Upper lobe of left lung (tissue), 6 donors: ENCODE measurements at places on chromosomes 1 and 21. TPM values are rescaled to one million over a fixed set of nuclear protein-coding genes. Genes with fewer than 3 reads are reported as not detected.

DNA sequence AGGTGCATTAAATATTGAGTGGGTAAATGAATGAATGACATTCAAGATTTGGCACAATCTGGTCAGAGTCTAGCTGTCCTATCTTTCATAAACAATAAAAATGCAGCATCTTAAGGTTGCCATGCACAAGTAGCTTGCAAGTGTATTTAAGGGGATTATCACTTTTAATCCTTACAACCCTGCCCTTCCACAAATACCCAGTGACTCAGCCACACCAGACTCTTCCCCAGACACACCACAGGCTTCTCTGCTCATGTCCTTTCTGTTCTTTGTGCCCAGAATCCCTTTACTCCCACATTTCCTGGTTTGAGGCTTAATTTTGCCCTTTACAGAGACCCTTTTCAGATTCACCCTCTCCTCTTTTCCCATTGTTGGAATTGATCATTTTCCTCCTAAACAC, 59.8 kb downstream of the KIRREL1 start:
- no peak for DNase-seq

DNA sequence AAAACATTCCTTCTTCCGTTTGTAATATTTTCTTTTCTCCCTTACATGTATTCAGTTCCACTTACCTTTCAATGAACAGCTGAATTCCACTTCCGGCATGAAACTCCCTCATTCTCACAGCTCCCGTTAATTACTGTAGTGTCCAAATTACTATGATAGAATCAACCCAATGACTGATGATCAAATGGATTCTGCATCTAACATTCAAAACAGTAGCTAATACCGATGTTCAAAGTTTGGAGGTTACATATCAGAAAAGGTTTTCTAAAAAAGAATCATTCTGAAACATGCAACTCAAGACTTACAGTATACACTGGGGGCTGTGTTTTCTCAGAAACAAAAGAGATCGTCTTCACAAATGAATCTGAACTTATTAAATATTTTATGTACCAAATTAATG, 77.2 kb downstream of the PTPRC start:
- DNase-seq, result no peak

ESRRG gene
- total RNA-seq, result 3.2 TPM

DNA sequence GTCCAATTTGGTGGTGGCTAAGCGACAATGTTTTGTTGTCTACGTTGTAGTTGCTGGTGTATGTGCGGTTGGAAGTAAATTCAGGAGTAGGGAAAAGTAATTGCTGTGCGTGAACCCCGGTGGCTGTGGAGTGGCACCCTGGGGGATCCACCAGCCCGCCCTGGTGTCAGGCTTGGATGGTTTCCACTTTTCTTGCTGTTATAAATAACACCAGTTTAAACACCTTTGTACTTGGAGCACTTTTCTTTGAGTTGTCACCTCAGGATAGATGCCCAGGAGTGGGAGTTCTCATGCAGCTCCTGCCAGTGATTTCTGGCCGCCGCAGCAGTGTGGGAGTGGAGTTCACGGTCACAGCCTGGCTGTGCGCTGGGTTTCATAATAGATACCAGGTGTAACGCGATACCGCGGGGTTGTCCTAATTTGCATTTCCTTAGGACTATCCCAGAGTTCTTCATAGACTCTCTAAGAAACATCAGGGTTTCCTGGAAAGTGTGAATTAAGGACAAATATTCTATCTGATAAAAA, 12.8 kb upstream of the TMEM200B start:
- DNase-seq, result no peak

SAMSN1 gene
- total RNA-seq, result 16.4 TPM

CHML gene
- 9.4 TPM for total RNA-seq

- DNase-seq, result no peak
Observed at GRCh38 chr1:100452641-100453040, 85.3 kb upstream of the GPR88 start.

DNA sequence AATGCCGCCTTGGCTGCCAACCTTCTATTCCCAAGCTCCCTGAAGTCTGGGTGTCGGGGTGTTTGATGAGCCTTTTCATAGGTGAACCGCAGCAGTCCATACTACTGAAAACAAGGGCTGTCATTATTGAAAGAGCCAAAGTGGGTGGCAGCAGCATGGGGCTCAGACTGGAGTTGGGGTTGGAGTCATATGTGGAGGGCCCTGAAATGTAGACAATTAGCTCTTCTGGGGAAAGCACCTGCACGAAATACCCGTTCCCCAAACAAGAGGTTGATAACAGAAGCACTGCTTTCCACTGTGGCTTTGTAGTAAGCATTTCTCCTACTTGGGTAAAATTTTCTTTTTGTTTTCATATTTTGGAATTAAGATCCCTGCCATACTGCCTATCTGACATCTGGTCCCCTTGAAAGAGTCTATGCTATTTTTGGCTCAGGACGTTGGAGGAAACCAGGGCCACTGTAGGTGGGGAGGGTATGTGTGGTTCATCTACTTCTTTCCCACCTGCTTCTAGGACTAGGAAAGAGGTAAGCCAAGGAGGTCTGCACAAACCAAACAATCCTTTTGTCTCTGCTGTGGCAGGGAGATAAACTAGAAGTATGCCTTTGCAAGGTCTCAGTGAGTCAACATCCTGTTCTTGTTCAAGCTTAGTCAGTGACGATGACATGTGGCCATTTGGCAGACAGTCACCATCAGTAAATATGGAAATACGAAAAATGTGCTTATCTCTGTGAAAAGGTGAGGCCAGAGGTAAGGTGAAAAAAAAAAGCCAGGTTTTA, 197.0 kb upstream of the UBE2U start:
- peak; percentile 37 for DNase-seq

GRCh38 chr1:107009281-107009680, 47.2 kb upstream of the PRMT6 start:
- DNase-seq, result no peak

- DNase-seq, result no peak
Observed at GRCh38 chr1:202201971-202202370, 8.4 kb downstream of the LGR6 start.

RPS27 gene
- total RNA-seq, result 1,577 TPM

DNA sequence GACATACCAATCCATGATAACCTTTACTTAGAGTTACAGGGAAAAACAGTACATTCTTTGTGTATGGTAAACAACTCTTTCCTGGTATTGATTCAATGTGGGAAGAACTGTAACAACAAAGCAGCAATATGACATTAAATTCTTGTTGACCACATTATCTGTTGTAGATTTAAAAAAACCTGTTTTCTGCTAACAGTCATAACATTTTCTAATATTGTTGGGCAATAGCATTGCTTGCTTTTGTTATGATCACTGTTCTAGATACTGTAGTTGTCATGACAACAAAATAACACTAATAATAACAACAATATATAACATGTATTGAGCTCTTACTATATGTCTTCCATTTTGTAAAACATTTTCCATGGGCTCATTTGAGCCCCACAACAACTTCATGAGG, 54.2 kb downstream of the PDE4B start:
- DNase-seq, result no peak

GRCh38 chr1:160954158-160955104, at the start of gene ITLN2:
Gene ITLN2 (minus strand): TSS chr1:160954809. CDS start chr1:160954741, 68 bp downstream.
- DNase-seq, result peak; percentile 31

DNA sequence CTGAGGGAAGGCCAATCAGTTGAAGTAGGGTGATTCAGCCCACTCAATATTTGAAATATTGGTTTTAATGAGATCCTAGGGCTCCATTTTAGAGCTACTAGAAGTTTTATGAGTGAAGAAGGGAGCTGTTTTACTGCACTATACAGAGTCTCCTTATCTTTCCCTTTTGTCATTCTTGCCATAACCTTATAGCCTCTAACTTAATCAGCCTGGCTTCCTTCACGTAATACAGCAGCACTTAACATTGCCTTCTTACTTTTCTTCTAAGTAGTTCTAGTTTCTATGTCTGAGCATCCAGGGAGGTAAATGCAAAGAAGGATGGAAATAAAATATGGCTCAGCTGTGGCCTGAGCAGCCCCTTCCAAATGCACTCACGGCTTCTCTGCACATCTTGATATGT, 299.3 kb downstream of the KIF26B start:
- DNase-seq, result no peak

GRCh38 chr21:23986987-23987386, 1620.3 kb downstream of the MRPL39 start:
- no peak for DNase-seq

GRCh38 chr1:115677182-115677555, 35.4 kb downstream of the VANGL1 start:
- no peak for DNase-seq

DNA sequence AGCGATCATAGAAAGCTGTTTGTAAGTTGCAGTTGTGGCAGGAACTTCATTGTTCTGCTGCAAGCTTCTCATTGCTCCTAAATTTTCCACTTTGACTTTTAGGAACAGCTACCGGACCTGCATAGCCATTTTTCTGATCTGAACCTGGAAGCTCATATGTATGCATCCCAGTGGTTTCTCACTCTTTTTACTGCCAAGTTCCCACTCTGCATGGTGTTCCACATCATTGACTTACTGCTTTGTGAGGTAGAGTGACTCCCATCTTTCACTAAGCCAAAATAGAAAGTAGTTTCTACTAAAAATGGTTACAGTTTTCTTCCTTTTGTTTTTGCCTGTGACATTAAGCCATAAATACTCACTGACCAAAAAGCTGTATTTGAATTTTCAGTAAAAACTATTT, 254.2 kb downstream of the GPR52 start:
- no peak for DNase-seq
